ENCODE measurements at places on chromosomes 3 and 15.

DNA sequence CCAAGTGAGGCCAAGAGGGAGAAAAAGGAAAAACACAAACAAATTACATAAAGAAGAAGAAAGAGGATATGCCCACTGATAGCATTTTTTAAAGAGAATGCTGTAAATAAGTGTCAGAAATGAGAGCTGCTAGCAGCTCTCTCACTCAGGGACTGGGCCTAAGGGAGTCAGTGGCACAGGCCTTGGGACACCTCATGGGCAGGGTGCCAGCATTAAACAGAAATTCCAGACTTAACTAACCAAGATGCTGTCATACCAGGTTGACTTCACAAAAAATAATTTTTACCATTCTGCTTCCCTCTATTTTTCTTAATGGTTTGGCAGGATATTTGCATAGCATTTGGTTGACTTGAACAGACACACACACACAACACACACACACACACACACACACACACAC is 92.3 kb upstream of the ADAMTSL3 start:
- DNase-seq, result no peak

GRCh38 chr15:64810497-64811326 is 14.7 kb downstream of the PIF1 start:
- DNase-seq, result no peak

- no peak for DNase-seq
Measured at GRCh38 chr3:130948001-130948773, 54.3 kb downstream of the ATP2C1 start.

DNA sequence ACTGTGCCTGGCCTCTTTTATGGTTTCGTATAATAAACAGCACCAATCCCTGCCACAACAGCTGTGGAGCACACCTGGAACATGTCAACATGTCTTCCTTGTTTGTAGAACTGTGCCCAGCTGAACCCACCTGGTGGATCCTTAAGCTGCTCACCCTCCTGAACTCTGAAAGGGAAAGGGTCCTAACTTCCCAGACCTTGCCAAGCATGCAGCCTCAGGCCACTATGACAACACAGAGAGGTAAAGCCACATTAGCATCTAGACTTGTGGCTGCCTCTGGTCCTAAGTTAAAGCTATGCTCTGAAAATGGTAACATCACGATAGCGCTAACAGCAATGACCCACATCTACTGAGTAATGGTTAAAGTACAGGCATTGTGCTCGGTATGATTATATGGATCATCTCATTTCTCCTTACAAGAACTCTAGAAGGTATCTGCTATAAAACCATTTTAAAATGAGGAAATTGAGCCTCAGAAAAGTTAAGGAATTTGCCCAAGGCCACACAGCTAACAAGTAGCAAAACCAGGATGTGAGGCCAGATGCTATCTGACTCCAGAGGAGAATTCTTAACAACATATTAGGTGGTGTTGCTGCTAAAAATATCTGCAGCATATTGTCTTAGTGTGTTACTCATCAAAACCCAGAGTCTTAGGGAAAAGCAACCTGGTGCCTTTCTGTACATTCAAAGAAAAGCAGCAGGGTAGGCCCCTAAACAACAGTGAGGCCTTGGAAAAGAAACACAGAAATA is 23.1 kb upstream of the HERC1 start:
- DNase-seq, result no peak

- DNase-seq, result no peak
Measured at GRCh38 chr3:171255236-171255806, 204.9 kb downstream of the TNIK start.

DNA sequence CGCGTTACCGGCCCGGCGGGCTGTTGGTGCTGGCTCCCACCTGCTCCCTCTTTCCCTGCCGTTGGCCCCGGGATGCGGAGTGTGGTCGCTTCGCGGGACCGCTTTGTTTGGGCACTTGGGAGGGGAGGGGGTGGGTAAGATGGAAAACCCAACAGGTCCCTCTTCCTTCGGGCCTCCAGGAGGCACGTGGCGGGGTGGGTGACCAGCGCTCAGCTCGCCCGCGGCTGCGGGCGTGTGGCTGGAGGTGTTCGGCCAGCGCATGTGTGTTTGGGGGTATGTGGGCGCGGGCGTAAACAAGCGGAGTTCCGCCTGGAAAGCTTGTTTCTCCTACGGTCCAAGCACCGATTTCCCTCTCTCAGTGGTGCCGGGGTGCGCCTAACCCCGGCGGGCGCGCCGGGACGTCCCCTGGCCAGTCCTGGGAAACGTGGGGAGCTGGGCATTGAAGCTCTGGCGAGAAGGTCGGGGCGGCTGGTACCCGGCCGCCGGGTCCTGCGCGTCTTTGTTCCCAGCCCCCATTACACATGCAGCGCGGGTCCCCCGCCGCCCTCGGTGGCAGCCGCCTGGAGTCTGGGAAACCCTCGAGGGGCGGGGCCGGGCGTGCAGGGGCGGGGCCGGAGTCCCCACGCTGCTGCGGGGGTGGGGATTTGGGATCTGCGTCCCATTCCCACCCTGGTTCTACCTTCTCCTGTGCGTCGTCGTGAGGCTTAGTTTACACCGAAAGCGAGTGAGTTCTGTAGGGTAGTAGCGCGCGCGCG is 1.4 kb downstream of the ACVR2B start:
- no peak for DNase-seq

- DNase-seq, result no peak
Measured at GRCh38 chr3:153785901-153786300, 335.3 kb upstream of the ARHGEF26 start.

GRCh38 chr3:156688632-156689452 is 14.5 kb downstream of the TIPARP start:
- no peak for DNase-seq

DNA sequence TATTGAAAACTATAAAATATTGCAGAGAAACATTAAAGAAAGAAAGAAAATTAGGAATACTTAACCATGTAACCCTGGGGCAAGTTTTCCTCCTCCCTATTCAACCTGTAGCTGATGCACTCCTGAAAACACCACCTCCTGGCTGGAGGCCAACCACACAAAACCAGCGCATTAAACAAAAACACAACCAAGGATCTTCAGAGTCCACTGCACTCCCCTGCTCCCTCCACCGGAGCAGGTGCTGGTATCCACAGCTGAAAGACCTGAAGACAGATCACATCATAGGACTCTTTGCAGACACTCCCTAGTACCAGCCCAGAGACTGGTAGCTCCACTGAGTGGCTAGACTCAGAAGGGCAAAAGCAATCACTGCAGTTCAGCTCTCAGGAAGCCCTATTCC is 13.6 kb upstream of the ADAMTS17 start:
- no peak for DNase-seq

DNA sequence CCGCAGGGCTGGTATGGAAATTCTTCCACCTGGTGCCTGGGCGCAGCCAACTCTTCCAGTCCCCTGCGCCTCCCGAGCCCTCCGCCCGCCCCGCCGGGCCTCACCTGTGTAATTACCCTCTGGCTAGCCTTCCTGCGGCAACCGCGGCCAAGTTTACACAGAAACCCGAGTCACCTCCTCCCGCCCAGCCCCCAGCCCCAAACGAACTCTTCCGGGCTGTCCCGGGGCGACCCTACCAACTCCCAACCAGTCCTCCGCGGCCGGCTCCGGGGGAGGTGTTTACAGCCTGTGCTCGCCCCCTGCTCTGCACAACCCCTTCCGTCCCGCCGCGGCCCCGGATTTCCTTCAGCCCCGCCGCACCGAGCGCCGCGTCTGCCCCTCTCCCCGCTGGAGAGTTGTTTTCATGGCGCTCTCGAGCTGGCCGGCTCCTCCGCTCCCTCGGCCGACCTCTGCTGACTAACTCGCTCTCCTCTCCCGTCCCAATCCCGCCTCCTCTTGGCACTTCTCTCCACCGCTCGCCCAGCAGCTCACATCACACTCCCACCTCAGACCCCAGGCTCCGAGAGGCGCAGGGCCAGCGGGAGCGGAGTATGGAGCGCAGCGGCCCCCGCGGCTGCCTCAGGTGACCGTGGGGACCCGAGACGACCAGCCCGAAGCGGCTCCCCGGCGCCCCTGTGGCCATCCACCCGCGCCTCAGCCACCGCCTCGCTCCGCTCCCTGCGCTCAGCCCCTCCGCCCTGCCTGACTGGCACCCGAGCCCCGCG is 538 bp downstream of the ATOSA start:
- DNase-seq, result no peak

DNA sequence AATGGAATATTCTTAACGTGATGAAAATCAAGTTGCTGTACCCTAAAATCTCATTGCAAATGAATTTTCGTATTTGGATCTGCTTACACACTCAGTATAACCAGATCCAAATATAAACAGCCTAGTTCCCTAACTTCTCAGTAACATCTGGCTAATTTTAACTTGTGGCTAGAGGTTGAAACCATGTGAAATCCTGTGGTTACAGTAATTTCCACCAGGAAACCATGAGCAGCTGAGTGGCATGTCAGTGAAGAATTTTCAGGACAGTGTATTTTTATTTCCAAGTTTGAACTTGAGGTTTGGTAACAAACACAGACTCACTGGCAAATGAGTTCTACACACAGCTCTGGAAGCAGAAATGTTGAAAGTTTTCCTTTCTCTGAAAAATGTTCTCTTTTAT is 754.1 kb downstream of the NR2F2 start:
- DNase-seq, result no peak

DNA sequence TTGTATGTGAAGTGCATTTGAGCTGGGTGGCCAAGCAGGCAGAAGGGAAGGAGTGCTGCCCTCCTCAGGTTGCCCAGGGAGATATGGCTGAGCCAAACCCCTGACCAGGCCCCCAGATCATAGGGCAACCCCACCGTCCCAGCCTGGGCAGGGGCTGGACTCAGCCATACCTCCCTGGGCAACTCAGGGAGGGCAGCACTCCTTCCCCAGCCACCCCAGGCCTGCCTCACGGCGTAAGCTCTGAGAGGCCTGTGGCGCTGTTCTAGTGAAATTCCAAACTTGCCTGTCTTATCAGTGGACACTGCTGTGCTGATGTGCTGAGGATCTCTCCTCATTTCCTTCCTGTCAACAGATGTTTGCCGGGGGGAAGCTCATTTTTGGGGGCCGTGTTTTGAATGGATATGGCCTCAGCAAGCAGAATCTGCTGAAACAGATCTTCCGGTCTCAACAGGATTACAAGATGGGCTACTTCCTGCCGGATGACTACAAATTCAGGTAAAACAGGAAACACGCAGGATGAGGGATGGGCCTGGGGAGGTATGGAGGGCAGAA is 57.6 kb upstream of the FGD5 start:
- no peak for DNase-seq

DNA sequence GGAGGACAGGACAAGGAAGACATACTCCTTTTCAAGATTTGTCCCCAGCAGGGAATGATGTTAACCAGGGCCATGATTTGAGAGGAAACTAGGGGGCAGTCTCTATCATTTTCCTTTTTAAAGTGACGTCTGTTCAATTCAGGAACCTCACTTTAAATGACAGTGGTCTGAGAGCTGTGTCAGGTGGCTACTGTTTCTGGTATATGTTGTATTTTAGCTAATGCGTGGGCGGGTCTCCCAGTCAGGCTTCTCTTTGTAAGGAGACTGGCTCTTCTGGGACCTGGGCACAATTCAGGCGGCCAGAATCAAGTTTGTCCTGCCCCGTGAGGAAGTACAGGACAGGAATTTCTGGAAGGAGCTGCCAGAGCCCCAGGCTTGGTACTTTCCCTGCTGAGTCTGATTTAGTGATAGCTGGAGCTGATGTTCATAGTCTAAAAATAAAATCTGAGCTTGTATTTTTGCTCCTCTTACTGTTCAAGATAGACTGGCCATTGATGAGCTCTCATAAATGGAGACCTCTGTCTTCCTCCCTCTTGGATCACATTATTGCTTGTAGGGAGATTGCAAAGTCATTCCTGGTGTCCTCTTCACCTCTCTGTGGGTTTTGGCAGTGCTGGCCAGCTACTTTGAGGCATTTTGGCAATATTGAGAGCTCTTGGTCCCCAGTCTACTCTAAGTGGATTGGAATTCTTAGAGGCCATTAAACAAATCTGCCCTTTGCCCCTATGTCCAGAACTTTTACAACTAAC is 25.6 kb downstream of the SQOR start:
- DNase-seq, result no peak

DNA sequence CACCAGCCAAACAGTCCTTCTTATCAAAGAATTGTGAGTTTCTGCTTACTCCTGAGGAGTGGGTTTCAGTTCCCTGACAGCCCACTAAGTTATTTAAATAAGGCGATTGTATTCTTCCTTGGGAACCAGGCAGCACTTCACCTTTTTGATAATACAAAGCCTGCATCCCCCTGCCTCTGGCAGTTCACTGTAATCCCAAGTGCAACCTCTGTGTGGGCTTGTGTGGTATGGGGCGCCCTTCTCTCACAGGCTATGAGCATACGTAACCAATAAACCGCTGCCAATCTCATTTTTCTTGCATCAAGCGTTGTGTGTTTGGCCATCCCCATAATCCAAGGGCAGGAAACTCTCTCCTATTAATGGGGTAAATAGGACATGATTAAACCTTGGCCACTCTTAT is 1025.6 kb downstream of the NSUN3 start:
- DNase-seq, result no peak

DNA sequence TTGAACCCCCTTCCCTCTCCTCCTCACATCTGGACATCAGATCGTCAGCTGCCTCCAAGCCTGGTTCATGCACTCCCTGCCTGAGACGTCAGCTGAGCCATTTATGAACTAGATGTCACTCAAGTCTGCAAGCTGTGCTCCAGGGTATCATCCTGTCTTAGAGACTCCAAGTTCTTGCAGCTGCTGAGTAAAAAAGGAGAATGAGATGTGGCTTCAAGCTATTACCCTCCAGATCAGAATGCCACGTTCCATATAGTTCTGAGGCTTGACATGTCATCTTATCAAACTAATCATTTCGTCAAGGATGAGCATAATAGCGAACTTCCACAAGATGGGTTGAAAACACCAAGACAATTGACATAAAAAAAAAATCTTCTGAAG is 766.3 kb downstream of the TBL1XR1 start:
- DNase-seq, result no peak

Data from stimulated activated CD4-positive, alpha-beta T cell treated with anti-CD3 and anti-CD28 coated beads, Interleukin-2, amount 100 ng/mL, for 4 hours (primary cell).